ENCODE measurements at places on chromosomes 4 and X.

- peak; percentile 45 for DNase-seq
Observed at GRCh38 chr4:110211007-110211769, 12.8 kb upstream of the ELOVL6 start.

DNA sequence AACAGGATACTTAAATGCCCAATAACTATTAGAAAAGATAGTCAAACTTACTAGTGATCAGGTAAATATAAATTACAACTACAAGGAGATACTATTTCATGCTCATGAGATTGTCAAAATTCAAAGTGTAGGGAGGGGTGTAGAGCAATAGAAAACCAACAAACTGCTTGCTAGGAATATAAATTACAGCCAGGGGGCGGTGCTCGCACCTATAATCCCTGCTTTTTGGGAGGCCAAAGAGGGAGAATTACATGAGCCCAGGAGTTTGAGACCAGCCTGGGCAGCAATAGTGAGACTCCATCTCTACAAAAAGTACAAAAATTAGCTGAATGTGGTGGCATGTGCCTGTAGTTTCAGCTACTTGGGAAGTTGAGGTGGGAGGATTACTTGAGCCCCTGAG lies 556.5 kb upstream of the NR3C2 start:
- peak; percentile 9 for DNase-seq

DNA sequence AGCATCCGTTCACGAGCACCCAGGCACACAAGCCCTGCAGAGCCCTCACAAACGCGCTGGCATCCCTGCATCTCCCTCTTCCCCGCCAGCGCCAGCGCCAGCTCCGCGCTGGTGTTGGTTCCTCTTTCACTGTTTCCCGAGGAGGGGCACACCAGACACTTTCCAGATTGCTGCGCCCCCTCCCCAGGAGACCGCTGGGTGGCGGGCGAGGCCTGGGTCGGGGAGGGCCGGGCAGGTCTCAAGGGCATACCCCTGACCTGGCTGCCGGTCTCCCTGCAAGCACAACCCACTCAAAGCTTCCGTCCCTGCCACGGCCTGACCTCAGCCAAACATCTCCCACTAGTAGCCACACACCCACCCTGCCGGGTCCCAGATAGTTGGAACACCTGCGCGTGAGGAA lies 2.2 kb upstream of the NKX1-1 start:
- no peak for DNase-seq

DNA sequence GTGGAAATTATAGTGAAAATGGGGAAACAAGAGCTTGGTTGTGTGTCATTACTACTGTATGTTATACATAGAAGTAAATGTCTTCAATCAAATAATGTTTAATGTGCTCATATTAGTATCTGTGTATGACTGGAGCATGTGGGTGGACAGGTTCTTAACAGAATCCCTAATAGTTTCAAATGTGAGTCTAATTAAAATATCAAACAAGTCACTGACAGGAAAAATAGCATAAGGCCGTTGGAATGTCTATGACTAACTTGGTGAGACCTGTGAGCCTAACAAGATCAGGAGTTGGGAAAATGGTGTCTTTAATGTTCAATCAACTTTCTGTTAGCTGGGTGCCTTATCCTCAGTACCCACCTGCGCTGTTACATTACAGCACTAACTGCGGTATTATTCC lies 6.2 kb upstream of the CXCL3 start:
- no peak for DNase-seq

GRCh38 chr4:52911684-52912294 lies 49.7 kb downstream of the RASL11B start:
- DNase-seq = peak; percentile 62

- DNase-seq = no peak
Observed at GRCh38 chr4:71186566-71187403, 152.0 kb upstream of the SLC4A4 start.

Measured in AML-193 (cell line).